AG08396 (cell line): ENCODE measurements at places on chromosomes 12 and 14.
A peak's percentile ranks its signal among the peaks of the same experiment; 100 is the strongest.

- no peak for DNase-seq
Measured at GRCh38 chr12:6088921-6089747, 35.3 kb downstream of the VWF start.

DNA sequence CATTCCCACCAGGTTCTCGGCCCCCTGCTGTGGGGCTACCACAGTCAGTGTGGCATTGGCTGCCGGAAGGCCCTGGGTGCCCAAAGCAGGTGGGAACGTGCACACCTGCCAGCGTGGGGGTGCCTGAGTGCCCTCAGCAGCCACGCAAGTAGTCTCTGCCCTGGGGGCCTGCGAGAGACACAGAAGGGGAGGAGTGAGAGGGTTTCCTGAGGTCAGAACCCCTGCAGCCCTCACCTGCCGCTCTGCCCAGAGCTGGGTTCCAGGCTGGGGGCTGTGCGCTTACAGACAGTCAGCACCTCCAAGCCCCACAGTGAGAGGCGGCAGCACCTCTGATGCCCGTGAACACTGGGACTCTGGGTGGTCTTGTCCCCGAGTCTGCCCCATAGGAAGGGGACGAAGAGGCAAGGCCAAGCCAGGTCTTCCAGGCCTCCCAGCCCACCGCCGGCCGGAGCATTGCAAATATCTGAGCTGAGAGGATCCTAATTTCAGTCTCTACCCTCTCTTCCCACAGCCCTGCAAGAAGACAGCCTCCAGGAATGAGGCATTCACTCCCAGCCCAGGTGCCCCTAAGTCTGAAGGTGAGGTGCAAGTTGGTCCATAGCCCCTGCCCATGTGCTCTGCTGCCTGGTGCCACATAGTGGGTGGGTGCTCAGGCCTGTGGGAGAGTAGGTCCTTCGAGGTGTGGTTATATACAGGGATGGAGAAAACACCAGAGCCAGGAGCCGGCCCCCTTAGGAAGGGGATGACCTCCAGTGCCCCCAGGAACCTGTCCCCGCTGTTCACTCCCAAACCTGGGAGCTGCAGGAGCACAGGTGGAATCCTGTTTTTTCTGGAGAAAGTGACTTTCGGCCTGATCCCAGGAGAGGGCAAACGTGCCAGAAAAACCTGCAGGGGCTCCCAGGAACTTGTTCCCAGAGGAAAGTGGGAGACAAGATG lies 291.1 kb upstream of the RTL1 start:
- no peak for DNase-seq

- no peak for DNase-seq
Measured at GRCh38 chr12:108649126-108649525, 15.4 kb upstream of the SELPLG start.

GRCh38 chr14:81669308-81669707 lies 135.7 kb upstream of the SEL1L start:
- no peak for DNase-seq

- peak; percentile 10 for DNase-seq
Measured at GRCh38 chr12:105820429-105821125, 318.2 kb downstream of the NUAK1 start.

DNA sequence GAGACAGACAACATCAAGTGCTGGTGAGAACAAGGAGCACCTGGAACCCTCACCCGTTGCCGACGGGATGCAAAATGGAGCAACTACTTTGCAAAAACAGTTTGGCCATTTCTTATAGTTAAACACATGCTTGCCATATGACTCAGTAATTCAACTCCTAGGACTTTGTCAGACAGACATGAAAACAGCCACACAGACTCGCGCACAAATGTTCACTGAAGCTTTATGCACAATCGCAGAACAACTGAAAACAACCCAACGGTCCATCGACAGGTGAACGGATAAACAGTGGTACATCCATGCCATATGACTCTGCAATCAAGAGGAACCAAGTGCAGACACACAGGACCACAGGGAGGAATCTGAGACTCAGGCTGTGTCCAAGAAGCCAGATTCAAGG lies 30.8 kb downstream of the NCOR2 start:
- no peak for DNase-seq

DNA sequence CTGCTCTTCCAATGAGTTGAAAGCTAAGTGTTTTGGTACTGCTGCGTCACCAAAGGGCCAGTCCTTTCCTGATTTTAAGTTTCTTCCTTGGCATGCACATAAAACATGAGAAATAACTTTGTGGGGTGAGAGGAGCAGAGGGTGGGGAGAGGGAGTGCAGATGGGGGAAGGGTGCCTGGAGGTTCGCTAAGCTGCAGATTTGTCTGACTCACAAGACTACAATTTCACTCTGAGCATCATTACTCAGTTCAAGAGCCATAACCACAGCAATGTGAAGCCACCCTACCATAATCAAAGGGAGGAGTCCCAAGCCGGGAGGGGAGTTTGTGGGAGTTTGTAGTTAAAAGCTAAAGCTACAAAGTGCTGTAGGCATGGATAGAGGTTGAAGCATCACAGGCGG lies 136.1 kb downstream of the ANO2 start:
- DNase-seq, result peak; percentile 88

DNA sequence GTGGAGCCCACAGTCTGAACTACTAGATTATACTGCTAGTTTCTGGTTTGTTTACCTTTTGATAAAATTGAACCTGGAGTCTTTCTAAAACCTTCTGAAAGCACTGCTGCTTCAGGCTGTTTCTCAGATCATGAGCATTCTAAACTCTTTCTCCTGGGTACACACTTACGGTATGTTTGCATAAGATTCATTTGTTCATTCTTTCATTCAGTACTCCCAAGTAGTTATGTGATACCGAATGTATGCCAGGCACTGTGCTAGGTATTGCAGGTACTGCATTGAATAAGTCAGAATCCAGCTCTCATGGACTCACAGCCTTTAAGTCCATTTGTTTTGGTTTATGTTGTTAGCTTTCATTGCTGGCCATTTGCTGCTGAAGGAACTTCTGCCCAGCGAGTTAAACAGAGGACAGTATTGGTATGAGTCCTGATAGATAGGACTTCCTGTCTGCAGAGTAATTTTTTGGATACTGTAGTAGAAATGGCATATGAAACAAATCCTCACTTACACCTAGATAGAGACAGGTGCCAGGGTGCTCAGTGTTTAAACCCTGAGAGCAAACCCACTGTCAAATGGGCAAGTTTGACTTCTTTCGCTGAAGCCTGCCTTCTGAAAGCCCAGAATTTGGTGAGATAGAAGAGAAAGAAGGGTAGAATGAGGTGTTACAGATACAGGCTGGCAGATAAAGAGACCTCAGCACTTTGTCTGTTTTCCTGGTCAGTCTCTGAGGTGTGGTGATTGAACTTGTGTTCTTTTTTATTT lies 2.1 kb downstream of the SUSD6 start:
- no peak for DNase-seq

DNA sequence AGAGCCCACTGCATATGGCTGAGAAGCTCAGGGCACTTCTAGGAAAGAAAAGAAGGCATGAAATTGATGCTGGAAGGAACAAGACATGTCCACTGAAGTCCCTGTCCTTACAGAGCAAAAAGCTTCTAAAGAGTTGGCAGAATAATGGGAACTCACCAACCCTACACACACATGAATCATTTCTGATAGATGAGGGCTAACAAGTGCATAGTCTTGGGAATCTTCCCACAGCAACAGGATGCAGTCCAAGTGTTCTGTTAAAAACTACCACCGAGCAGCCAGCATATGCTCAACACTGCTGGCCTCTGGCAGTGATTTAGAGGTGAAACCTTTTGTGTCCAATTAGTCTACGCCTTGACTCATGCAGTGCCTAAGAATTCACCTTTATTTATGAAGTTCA lies 44.8 kb downstream of the RHOJ start:
- no peak for DNase-seq

GRCh38 chr12:102811110-102811737 lies 105.8 kb downstream of the PAH start:
- DNase-seq, result no peak

- no peak for DNase-seq
Measured at GRCh38 chr12:113289361-113289760, 45.5 kb downstream of the SLC8B1 start.

- DNase-seq, result no peak
Measured at GRCh38 chr14:58770491-58770982, 132.8 kb downstream of the DACT1 start.

GRCh38 chr14:103700753-103701490 lies 14.3 kb downstream of the XRCC3 start:
- DNase-seq, result no peak

DNA sequence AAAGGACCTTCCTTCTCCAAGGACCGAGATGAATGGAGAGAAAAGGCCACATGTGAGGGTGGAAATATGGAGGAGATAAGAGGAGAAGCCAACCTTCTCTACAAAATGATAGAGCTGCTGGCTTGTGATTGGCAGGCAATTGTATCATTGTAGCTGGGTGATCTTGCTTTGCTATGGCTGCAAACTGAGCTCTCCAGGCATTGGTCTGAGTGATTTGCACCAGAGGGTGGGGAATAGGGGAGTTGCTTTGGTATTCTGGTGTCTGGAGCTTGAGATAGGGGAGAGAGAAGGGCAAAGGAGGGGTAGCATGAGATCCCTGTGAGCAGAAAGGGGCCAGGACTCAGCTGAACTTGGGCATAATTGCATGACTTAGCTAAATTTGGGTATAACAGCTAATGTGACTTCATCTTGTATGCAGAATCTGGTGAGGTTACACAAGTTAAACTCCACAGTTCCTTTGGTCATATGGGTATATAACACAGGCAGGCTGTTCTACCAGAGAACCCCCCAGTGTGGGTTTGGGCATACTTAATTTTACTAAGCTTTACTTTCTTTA lies 72.0 kb downstream of the FOS start:
- no peak for DNase-seq

DNA sequence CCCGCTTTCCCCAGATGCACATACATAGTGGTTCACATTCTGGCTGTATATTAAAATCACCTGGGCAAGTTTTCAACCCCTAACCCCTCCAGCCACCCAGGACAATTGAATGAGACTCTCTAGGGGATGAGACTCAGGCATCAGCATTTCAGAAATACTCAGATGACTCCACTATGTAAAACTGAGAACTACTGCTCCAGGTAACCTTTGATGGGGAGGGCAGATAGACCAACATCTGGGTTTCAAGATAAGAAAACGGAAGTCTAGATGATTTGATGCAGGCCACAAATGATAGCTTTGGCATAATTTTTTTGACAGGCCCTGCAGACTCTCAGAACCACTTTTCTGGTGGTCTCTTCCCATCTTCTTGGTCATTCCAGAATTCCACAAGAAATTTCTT lies 341.1 kb downstream of the EMP1 start:
- no peak for DNase-seq

DNA sequence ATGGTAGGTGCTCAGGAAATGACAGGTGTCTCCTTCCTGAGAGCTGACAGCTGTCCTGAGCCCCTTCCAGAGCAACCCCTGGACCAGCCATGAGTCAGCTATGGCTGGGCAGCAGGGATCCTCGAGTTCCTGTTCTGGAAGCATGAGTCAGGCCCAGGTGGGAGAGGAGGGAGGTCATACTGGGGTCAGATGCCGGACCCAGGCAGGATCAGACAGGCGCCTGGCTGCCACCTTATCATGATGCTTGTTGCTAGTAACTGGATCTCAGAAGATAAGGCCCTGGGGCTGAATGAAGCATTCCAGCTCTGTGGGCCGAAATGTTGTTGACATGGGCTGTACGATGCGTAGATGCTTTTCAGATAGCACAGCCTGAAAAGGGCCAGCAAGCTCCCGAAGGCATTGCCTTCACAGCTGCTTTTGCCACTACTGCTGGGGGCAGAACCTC lies 17.4 kb upstream of the KRT7 start:
- DNase-seq, result no peak

- DNase-seq, result no peak
Measured at GRCh38 chr14:100893760-100894159, 9.8 kb downstream of the RTL1 start.

DNA sequence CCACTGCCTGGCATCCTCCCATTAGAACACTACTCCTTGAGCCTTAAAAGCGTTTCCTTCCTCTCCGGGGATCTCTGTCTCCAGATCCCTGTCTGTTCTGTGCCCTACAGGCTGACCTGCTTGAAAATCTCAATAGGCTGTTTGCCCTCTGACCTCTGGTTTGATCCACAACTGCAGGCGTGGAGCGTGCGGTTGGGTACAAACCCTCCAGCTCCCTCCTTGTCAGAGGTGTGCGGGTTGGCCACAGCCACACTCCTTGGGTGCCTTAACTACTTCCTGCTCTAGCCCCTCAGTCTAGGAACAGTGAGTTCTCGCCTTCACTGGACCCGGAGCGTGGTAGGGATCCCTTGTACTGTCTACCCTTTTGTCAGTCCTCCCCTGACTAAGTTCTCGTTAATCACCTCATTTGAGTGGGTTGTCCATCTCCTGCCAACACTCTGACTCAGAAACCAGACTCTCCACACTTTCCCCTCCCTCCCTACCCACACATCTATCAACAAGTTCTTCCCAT lies 33.1 kb downstream of the CMKLR1 start:
- no peak for DNase-seq

DNA sequence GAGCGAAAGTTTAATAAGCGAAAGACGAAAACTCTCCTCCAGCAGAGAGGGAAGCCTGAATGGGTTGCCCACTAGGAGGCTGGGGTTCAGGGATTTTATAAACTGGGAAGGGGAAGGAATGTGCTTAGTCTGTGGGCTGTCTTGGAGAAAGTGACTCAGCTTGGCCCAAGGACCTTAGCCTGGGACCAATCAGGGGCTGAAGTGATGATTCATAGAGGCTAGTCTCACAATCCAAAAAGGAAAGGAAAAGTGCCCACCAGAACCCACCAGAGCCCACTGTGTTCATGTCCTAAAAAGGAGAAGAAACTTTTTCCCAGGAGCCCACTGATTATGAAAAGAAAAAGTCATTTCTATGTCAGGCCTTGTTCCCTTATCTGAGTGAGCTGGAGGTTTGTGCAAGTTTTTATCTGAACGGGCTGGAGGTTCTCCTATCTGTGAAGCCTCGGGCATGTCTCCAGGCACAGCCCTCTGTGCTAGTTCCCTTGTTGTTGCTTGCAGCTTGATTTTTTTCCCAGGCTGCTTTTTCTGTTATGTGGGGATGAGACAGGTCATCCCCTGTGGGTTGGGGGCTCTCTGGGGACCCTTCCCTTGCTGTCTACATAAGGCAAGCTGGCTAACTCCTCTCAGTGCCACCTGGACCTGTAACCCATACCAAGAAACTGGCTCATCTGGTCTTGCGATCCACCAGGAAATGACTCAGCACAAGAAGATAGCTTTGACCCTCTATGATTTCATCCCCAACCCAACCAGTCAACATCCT lies 8.3 kb upstream of the GOLGA5 start:
- peak; percentile 76 for DNase-seq
